Hindlimb muscle (tissue), 1 donor: ENCODE measurements at places on chromosomes 4 and X. TPM values are rescaled to one million over a fixed set of nuclear protein-coding genes. Genes with fewer than 3 reads are reported as not detected.

GRCh38 chrX:47482512-47483305 lies at the start of gene ZNF41:
Gene ZNF41 (minus strand): TSS chrX:47483222. CDS start chrX:47467481, 15,741 bp downstream.
- peak; percentile 76 for DNase-seq

DNA sequence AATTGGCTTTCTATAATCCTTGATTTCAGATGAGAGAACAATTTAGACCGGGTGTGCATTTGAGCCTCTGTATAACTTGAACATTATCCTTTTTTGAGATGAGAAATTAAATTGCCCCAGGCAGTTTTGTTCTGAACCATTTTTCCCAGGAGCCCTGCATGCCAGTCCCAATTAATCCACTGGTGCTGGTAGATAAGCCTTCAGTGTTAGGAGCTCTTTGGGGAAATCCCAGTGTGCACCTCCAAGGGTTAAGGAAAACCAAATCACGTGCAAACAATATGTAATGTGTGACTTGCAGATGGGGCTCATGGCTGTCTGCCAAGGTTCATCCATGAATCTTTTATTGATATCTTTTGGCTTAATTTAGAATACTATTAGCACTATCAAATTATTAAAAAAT lies 43.2 kb downstream of the KIT start:
- no peak for DNase-seq

DNA sequence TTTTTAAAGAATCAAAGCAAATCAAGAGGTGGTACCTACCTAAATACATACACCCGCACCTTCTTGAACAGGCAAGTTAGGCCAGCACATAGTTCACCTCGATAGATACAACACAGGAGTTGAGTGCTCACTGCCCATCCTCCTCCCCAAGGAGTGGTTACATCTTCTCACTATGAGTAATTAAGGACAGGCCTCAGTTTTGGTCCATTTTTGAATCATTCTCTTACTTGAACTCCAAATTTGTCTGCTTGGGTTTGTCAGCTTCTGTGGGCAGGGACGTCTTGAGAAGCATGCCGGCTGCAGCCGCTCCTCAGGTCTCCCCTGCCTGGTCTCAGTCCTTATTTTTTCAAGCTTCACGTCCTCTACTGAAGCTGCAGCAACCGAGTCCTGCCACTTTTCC lies 190.6 kb upstream of the RBPJ start:
- DNase-seq: no peak

GRCh38 chr4:110071466-110071865 lies 126.9 kb downstream of the ELOVL6 start:
- DNase-seq: no peak

DNA sequence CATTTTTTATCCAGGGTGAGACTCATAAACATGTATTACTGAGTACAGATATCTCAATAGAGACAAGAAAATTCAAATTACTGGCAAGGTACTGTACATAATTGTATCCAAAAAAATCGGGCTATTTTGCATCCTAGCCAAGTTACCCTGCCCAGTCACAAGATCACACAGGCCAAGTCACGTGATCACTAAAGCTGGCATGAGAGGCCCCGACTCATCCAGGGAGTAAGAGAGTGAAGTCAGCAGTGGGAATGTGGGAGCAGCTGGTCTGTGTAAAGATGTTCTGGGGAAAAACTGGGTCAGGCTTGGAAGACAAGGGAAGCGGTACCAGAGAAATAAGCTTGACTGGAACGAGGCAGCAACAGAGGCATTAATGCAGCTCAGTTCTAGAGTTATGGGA lies 119.3 kb upstream of the STS start:
- DNase-seq: no peak

- no peak for DNase-seq
Observed at GRCh38 chr4:43271946-43272345, 379.4 kb downstream of the GRXCR1 start.

DNA sequence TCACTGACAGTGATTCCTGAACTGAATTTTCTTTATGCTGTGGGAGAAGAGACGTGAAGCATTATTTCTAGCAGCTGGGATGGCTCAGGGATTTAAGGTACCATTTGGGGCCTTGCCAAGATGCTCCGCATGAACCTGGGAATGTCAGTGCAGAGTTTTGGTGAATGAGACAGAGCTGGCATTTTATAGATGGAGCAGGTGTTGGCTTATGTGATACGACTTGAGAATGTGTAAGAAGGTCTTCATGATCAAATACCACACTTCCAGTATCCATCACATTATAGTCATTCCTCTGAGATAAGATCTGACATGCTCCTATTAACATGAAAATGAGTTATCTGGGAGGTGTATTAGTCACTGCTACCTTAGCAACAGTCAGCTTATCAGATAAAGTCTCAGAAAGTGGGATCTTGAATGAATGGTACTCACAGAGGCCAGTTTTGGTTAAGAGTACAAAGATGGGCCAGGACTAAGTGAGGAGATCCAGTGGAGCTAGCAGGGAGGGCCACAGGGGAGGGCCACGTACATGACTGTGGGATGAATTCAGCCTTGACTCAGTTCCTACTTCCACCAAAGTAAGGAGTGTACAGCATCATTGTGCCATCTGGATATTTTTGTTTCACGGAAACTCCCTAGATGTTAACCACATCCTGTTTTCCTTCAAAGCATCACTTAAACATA lies 116.7 kb downstream of the SPCS3 start:
- DNase-seq: no peak

- no peak for DNase-seq
Observed at GRCh38 chr4:154617820-154618317, 5.4 kb upstream of the FGG start.

- no peak for DNase-seq
Observed at GRCh38 chr4:136823020-136823419, 709.3 kb downstream of the PCDH18 start.

DNA sequence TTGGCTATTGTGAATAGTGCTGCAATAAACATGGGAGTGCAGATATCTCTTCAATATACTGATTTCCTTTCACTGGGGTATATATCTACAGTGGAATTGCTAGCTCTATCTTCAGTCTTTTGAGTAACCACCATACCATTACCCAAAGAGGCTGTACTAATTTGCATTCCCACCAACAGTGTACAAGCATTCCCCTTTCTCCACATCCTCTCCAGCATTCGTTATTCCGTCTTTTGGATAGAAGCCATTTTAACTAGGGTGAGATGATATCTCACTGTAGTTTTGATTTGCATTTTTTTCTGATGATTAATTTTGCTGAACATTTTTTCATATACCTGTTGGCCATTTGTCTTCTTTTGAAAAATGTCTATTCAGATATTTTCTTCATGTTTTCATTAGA lies 110.3 kb downstream of the PRDM5 start:
- no peak for DNase-seq

SPANXN4 gene
- not detected for polyA plus RNA-seq

PNMA6A gene
- polyA plus RNA-seq: 2.5 TPM

BMX gene
- polyA plus RNA-seq: 2.3 TPM

UPF3B gene
- 14.6 TPM for polyA plus RNA-seq

BEX5 gene
- not detected for polyA plus RNA-seq

STOX2 gene
- 5.3 TPM for polyA plus RNA-seq
